ENCODE measurements at places on chromosomes 2 and 18.
A peak's percentile ranks its signal among the peaks of the same experiment; 100 is the strongest.

- DNase-seq = no peak
Observed at GRCh38 chr2:195559431-195559914, 97.6 kb upstream of the SLC39A10 start.

DNA sequence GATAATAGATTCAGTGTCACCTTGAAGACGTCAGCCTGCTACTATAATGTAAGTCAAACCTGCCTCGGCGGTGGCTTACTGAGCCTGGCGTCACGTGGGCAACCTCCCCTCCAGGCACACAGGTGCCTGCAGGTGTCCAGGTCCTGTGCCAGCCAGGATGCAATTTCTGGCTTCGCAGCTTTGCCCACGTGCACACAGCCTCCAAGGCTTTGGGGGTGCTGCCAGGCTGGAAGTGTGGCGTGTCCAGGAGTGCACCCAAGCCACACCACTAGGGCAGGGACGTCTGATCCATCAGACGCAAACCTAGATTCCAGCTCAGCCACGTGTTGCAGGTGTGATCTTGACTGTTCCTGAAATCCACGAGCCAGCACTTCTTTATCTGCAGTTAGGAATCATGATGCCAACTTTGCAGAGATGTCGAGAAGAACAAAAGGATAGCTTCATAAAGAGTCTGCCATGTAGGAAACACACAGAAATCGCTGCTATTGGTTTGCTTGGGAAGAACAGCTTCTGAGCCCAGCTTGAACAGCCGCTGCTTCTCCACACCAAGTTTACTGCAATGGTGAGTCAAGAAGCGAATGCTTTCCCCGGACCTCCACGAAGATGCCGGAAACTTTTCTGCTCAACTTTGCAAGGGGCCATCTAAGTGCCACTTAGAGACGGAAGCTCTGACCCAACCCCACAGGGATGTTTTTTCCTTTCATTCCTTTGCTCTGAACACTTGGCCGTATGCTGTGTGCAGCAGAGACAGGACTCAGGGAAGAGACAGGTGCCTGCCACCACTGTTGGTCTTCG, 84.2 kb upstream of the SALL3 start:
- DNase-seq = no peak

DNA sequence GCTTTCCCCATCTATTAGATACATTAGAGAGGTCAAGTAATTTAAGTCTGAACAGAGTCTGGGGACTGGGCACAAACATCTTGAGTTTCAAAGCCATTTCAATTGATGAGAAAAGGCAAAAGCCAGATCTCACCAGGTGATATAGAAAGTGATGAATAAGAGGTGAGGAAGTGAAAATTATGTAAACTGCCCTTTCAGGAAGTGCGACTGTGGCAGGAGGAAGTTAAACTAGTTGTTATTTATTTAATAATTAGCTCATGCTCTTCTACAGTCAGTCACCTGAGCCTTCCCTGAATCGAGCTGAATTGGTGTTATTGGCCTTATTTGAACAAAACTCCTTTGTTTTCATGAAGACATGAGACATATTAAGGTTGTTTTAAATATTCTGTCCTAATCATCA, 115.1 kb downstream of the CDH20 start:
- no peak for DNase-seq

- DNase-seq = no peak
Observed at GRCh38 chr2:215405722-215406581, 29.9 kb downstream of the FN1 start.

DNA sequence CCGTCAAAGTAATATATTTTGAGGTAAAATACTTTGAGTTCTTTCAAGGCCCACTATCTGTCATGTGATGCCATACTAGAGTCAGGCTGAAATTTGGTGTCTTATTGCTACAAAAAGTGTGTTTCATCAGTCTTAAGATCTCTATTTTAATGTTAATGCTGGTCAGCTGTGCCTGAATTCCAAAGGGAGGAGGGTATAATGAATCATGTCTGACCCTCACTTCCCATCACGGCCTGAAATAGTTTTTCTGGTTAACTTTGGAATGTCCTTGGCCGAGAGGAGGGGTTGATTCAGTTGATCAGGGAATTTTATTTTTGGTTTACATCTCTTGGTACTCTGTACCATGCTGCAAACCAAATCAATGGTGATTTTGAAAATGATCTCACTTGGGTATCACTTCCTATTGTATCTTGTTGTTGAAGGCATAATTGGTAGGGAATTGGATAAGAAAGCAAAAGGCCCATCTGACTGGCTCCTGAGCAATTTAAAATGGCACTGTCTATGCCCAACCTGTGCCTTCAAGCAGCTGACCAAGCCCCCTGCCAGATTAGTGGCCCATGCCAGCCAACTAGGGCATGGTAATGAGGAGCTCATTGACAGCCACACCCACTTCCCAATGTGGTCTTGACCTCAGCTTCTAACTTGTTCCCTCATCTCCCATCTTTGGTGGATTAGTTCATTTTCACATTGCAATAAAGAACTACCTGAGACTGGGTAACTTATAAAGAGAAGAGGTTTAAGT, 6.1 kb upstream of the SLC35F5 start:
- DNase-seq = no peak

GRCh38 chr18:79556829-79557585, 122.6 kb upstream of the CTDP1 start:
- no peak for DNase-seq

- no peak for DNase-seq
Observed at GRCh38 chr2:27809761-27810241, 38.3 kb downstream of the MRPL33 start.

- DNase-seq = no peak
Observed at GRCh38 chr18:79926306-79926705, 25.1 kb downstream of the SLC66A2 start.

DNA sequence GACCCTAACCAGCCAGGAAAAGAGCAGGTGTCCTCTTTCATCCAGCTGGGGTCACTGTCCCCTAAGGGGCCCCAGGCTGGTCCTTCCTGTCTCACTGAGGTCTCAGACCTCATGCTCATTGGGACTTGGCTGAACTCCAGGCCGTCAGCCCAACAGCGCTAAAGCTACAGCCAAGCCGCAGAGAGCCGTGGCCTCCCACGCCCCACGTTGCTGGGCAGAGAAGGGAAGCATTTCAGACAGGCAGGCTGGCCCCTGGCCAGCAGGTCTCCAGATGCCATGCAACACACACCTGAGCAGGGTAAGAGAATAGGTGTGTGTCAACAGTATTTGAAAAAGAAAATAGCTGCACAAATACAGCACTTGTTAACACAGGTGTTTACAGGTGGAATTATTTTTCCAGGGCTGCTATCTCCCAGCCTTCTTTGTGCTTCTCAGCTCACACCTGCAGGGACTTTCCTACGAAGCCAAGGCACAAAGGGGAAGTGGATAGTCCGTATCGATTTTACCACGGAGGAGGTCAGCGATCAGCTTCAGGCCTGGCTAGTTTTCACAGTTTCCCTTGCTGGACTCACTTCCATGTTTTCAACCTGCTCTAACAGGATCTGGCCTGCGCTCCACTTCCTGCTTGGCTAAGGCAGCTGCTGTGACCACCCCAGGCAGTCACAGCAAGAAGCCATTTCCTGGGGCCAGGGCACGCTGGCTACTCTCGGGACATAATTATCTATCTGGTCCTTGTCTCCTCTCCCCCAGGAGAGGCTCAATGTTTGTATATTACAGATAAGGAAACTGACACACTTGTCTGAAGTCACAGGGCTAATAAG, 156.1 kb upstream of the ID2 start:
- peak; percentile 75 for DNase-seq

GRCh38 chr2:13227578-13227977, 510.8 kb downstream of the TRIB2 start:
- peak; percentile 51 for DNase-seq

DNA sequence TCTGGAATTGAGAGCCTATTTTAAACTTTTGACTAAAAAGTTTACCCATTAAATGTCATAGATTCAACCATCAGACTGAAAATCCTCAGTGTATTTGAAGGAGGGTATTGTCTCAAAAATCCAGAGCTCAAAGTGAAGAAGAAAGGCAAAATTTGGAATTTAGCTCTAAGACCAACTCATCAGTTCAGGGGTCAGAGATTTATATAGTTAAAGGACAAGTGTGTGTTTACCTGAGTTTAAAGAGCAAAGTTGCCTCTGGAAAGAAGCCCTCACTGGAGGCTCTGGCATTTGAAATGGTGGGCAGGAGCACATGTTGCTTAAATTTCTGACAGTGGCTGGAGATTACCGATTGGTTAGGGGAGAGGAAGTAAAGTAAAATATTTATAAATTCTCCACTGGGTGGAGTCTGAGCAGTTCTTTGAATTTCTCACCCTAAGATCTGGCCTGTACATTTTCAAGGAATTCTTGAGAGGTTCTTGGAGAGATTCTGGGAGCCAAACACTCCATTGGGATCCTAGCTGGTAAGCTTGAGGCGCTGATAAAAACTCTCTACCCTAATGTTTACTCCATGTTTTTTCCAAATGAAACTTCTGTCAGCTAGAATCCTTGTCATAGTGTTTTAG, at the start of gene KYNU:
Gene KYNU (plus strand): TSS at position 449 of the 623 bp plus-strand sequence. CDS start 7,704 bp downstream, outside the sequence.
- DNase-seq = no peak

DNA sequence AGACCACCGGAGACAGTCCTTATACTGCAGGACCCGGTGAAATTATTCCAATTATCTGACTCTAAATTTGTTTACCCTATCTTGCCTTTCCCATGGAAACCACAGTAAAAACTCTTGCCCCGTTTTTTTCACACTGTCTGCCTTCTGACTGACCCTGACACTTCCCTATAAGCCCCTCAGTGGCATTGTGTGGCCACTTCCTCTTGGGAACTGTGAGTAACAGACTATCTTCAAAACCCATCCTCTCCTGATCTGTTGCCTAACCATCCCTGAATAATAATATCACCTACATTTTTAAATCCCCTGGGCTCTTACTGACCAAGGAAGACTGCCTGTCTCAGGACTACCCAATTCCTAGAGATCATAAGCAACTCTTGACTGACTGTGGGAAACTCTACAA, 42.6 kb upstream of the RNF152 start:
- no peak for DNase-seq

- no peak for DNase-seq
Observed at GRCh38 chr2:168089200-168089599, 158.2 kb downstream of the STK39 start.

- peak; percentile 20 for DNase-seq
Observed at GRCh38 chr2:195898505-195899191, 170.0 kb downstream of the DNAH7 start.

DNA sequence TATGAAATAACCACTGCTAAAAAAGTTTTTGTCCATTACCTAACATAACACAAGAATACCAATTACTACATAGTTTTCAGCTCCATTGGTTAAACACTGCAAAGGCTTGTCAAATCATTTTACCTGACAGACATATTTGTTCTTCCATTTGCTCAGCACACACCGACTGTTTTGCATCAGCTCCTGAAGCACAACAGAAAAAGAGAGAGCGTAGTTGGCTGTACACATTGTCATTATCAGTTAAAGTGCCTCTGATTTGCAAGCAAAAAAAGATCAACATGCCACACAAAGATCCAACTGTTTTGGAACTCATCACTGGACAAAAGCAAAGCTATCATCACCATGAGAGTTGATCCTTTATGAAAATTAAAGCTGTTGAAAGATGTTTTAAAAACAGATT, 103.8 kb downstream of the WDPCP start:
- no peak for DNase-seq

DNA sequence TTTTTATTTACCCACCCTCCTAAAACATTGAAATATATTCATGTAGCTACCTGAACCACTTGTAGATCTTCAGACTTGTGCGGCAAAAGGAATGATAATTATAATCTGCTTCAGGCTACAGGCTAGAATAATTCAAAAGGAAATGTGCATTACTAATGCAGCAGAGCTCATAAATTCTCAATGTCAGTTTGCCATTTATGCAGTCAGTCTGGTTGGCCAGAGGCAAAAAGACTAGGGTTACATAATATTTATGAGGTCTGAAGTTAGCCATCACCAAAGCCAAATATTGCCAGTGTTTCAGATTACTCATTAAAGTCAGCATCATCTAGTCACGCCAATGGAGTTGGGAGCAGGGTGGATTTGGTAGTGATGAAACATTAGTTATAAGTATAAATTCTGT, 38.9 kb downstream of the METAP1D start:
- no peak for DNase-seq

DNA sequence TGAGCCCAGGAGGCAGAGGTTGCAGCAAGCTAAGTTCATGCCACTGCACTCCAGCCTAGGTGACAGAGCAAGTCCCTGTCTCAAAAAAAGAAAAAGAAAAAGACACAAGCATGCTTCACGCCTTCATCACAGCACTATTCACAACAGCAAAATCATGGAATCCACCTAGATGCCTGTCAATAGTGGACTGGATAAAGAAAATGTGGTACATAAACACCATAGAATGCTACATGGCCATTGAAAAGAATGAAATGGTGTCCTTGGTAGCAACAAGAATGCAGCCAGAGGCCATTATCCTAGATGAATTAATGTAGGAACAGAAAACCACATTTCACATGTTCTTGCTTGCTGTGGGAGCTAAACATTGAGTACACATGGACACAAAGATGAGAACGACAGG, 392.6 kb downstream of the EIPR1 start:
- no peak for DNase-seq

DNA sequence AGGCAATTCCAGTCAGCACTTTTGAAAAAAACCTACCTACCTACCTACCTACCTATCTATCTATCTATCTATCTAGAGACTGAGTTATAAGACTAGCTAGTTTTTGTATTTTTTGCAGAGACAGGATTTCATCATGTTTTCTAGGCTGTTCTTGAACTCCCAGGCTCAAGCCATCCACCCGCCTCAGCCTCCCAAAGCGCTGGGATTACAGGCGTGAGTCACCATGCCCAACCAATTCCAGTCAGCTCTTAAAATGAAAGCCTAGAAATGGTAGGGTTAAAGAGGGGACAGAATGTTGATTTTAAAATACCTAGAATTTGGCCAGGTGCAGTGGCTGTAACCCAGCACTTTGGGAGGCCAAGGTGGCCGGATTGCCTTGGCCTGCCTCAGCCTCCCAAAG, 19.1 kb downstream of the MSH2 start:
- DNase-seq = no peak

DNA sequence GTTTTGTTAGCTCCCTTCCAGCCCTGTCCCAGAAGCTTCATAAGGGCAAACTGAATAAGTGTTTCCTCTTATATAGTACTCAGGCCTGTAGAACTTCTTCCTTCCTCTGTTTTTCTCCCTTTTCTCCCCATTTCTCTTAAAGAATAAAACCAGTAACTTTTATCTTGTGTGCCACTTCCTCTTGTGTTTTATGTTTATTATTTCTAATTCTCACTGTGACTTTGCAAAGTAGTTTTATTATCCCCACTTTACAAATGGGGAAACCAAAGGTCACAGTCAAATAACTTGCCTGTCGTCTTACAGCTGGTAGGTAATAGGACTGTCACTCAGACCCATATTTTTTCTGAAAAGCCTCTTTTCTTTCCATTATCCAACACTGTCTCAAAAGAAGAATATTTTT, 42.4 kb downstream of the RBBP8 start:
- DNase-seq = no peak

GRCh38 chr2:42568401-42569115, at the start of gene MTA3:
TSS of gene MTA3 (plus strand) at chr2:42568632. CDS start at chr2:42568746, 114 bp downstream.
- peak; percentile 6 for DNase-seq
